AML-193 (cell line): ENCODE measurements at places on chromosomes 5 and 9.

- DNase-seq = peak; percentile 46
Measured at GRCh38 chr5:149317281-149318048, 27.8 kb upstream of the GRPEL2 start.

DNA sequence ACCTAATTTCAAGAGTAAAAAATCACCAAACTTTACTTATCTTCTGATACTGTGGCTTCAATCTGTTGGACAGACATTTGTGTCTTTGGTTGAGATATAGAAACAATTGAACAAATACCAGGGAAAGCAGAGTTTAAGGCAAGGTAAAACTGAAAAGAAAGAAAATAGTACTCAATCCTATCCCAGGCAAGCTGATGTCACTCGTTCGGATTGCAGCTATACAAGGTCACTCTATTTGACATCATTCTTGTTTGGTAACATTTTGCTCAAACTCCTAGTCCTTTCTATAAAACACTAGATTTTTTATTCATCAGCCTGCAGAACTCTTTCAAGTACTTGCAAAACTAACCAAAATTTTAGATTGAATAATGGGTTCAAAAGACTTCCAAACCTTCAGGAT lies 91.9 kb upstream of the ANKRD55 start:
- no peak for DNase-seq

DNA sequence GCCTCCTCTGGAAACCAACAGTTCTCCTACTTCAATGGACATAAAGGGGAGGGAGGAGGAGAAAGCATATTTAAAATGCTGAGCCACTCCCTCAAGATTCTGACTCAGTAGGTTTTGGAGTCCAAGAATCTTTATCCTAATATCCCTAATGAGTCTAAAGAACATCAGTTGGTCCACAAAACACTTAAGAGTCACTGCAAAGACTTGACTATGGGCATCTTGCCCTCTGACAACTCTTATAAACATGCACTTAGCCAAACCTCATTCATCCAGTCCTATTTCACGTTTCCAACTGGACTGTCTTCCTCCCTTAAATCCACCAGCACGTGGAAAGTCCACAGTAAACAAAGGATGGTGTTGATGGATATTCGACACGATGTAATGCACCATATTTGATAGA lies 172.5 kb downstream of the FAM114A2 start:
- no peak for DNase-seq

- no peak for DNase-seq
Measured at GRCh38 chr9:115058684-115059315, 59.2 kb downstream of the TNC start.

GRCh38 chr9:95266649-95267048 lies 50.9 kb downstream of the FANCC start:
- no peak for DNase-seq

DNA sequence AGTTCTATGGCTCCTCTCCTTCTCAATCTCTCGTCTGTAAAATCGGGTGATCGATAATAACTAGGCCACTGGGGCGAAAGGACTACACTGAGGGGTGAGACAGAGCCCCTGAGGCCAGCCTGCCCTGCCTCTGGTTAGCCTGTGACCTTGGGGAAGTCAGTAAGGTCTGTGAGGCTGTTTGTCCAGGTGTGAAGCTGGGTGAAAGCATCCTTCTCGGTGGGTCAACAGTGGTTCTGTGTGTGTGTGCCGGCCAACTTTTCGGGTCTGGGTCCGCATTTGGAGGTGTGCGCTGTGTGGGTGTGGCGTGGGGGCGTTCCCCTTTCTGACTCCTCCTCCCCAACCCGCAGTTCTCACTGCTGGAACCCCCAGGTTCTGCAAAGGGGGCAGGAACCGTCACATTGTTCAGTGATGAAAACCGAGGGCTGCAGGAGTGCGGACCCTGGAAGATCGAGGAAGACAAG lies 5.0 kb upstream of the RNF44 start:
- no peak for DNase-seq
